Thymus (tissue), 14 donors: ENCODE measurements at places on chromosomes 5 and 9. TPM values are rescaled to one million over a fixed set of nuclear protein-coding genes. Genes with fewer than 3 reads are reported as not detected.

Gene SLIT3
- 9.2 TPM for polyA plus RNA-seq

Gene HAVCR2
- polyA plus RNA-seq: 21.5 TPM

Gene PCDHGC4
- polyA plus RNA-seq: 0.05 TPM

Gene NRG2
- 0.96 TPM for polyA plus RNA-seq

Gene LPAR1
- polyA plus RNA-seq: 9.3 TPM
